ENCODE measurements at places on chromosomes 5 and 9. TPM values are rescaled to one million over a fixed set of nuclear protein-coding genes. Genes with fewer than 3 reads are reported as not detected.

FAM78A gene
- 0.29 TPM for total RNA-seq

DNA sequence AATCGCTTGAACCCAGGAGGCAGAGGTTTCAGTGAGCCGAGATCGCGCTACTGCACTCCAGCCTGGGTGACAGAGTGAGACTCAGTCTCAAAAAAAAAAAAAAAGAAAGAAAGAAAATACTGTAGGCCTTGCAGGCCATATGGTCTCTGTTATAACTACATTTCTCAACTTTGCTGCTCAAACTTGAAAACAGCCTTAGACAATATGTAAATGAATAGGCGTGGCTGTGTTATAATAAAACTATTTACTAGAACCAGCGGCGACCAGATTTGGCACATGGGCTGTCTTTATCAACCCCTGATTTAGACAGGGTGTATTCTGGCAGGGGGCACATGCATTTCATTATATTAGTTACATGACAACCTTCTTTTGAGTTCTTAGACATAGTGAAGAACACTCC is 130.0 kb downstream of the C9orf152 start:
- DNase-seq: no peak

DNA sequence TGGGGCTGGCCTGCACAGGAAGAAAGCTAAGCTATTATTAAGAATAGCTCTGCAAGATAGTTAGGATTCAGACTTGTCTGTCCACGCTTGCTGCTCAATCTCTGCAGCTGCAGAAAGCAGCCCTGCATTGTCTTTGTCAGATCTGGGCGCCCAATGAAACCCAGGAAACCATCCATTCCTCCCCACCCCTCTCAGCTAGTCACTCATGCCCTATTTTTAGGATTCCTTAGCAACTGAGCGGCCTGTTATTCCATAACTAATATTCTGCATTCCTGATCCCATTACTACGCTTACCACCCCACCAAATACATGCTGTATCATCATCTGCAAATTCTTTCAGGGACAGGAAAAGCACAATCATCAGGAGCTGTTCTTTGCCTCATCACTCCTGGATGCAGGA is 52.9 kb upstream of the APC start:
- no peak for DNase-seq

GRCh38 chr5:137837491-137838394 is 29.9 kb upstream of the MYOT start:
- no peak for DNase-seq

- peak; percentile 48 for DNase-seq
Observed at GRCh38 chr5:50807661-50808060, 141.2 kb downstream of the PARP8 start.

DNA sequence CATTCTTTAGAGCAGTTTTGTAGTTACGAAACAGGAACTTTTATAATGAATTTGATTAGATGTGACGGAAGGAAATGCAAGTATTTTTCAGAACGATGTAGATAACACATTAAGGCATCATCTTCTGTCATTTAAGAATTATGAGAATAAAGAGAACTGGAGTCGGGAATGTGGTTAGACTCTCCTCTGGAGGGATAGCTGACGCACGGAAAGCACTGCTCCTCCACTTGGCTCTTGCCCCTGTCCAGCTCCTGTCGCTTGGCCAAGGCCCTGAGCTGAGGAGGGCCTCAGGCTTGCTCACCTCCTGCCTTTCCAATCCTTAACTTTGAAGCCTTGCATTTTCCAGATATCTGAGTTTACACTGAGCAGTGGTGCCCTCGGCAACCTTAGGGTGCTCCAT is 60.5 kb downstream of the MAP1B start:
- DNase-seq: no peak

FOXD1 gene
- total RNA-seq: 30.0 TPM

- no peak for DNase-seq
Observed at GRCh38 chr5:120016717-120017382, 387.5 kb downstream of the FAM170A start.

- no peak for DNase-seq
Observed at GRCh38 chr9:137485343-137486140, 26.4 kb upstream of the NSMF start.

DNA sequence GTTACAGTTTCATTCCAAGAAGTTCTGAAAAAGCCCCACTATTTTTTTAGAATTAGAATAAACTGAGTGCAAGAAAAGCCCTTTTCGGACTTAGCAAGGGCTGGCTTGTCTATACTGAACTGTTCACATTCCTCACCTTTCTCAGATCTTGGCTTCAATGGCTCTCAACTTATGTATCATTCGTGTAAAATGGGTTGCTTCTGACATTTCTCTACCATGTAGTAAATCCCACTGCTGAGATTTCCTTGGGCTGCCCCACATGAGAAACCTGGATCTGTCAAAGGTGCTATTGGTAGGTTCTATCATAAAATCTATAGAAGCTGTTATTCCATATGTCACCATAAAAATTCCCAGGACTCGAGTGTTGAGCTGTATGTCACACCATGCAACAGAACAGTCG is 454.3 kb downstream of the CTNND2 start:
- no peak for DNase-seq

DNA sequence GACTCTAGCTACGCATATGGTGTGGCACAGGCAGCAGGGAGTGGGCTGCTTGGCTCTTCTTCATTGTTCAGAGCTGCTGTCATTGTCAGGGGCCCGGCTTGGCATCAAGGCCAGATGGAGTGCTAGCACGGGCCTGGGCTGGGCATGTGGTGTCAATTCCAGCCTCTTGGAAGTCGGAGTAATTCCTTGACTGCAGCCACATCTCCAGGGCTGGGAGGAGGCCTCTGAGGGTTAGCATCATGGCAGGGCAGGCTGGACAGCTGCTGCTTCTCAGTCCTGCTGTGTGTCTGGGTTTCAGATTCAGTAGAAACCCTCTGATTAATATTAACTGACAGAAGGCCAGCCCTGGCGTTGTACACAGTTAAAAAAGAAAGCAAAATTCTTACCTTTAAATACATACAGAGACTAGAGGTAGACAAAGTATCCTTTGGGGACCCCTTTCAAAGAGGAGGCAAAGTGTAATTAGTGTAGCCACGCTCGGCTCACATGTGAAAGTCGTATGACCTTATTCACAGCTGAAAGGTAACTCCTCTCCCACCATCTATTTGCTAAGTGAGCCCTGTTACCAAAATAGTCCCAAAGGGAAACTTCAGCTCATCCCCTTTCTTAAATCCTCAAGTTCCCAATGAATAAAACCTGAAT is 126.4 kb downstream of the DOCK2 start:
- no peak for DNase-seq

DNA sequence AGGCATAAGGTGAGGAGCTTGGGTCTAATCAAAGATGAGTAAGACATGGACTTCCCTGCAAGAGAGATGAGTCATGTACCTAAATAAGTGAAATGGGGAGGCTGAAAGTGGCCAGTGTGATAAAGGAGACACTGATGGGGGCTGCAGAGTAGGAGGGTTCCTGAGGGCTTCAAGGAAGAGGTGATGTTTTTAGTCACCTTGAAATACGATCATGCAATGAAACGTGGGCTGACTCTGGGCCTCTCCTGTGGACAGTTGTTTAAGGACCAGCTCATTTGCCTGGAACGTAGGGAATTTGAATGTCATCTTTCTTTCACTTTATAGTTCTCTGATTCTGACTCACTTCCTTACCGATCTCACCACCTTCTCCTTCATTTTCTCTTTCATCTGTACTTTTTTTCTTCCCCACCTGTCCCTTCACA is 49.6 kb upstream of the CPLX2 start:
- DNase-seq: no peak

DNA sequence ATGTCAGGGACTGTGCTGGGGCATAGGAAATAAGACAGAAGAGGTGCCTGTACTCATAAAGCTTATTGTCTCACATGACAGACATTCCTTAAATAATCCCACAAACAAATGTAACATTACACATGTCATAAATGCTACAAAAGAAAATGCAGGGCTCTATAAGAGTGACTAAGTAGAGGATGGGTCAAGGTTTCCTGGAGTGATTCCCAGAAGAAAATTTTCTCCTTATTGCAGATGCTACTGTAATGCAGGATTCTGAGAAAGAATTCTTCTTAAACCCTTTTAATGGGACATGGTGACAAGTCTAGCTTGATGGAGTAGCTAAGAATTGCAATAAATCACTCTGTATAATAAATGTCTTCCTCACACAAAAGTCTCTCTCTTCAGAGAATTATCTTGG is 55.7 kb downstream of the SH3TC2 start:
- no peak for DNase-seq

GRCh38 chr5:61055434-61056006 is 106.7 kb downstream of the SMIM15 start:
- DNase-seq: no peak

CNTNAP3 gene
- 5.5 TPM for total RNA-seq

SERF1A gene
- total RNA-seq: 9.6 TPM

BARHL1 gene
- not detected for total RNA-seq

DNA sequence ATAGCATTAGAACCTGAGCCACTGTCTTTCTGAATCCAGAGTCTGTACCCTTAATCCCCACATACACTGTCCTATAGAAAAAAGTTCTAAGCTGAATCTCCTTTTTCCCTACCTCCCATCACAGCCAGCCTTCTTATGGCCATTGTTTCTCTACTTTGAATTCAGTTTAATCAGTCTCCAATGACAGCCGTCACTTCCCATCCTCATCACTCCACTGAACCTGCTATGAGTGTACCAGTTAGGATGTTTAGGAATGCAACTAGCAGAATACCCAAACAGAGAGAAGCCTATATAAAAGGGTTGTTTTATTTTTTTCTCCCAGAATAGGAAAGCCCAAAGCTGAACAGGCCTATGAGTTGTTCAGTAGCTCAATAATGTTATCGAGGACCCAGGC is 220.4 kb upstream of the NREP start:
- DNase-seq: no peak

PCAT7 gene
- not detected for total RNA-seq

- DNase-seq: no peak
Observed at GRCh38 chr5:88377240-88377639, 108.6 kb upstream of the TMEM161B start.

GRCh38 chr5:136058039-136058971 is 29.5 kb downstream of the TGFBI start:
- no peak for DNase-seq

DNA sequence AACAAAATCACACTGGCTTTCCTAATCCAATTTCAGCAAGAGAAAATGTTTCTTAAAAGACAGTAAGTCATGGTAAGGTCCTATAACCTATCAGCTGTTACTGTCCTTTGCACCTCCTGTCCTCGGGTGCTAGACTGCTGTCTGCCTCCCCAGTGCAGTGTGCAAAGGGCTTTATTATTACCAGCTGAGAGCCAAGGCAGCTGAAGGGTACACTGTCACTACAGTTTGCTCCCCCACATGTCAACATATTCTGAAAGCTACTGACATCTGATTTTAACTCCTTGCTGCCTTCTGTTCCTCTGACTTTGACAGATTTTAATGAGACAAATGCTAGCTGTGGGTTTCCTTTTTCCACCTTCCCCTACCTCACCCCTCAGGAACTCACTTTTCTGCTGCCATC is 389.4 kb upstream of the SLC24A2 start:
- DNase-seq: no peak

DNA sequence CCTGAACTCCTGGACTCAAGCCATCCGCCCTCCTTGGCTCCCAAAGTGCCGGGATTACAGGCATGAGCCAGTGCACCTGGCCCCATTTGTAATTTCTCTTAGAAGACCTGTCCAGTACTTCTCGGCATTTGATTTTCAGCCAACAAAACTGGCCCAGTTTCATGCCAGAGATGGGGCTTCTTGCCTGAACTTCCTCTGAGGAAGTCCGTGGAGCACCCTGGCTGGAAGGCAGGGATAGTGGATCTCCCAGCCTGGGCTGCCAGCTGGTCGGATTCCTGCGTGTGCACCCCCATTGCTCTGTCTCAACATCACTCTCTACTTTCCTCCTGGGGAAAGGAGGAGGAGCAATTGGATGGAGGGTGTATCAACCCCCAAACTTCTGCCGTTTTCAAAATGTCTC is 39.0 kb downstream of the FAM78A start:
- no peak for DNase-seq

SLC46A2 gene
- not detected for total RNA-seq

GRCh38 chr5:107719034-107719606 is 48.4 kb upstream of the EFNA5 start:
- DNase-seq: no peak

DNA sequence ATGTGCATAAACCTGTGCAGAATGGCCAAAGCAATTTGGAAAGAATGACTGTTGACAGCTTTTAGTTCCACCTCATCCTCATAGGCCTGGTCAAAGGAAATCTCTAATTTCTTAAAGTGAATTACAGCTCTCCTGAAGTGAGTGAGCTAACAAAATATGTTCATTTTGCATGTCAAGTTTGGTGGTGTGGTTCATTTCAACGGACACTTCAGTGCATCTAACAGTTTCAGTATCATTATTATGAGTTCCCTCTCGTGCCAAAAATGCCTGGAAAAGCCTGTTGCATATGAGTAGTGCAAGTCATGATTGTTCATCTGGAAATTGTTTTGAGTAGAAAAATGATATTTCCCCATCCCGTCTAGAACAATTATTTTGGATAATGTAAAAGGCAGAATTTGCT is 53.2 kb upstream of the HMHB1 start:
- no peak for DNase-seq

FAM221B gene
- not detected for total RNA-seq

SPATA31A3 gene
- total RNA-seq: not detected

- no peak for DNase-seq
Observed at GRCh38 chr5:115795700-115796099, 20.8 kb downstream of the CDO1 start.

INSL4 gene
- not detected for total RNA-seq

Data from epithelial cell of proximal tubule (primary cell).